Activated T-helper 1 cell treated with anti-CD3 and anti-CD28 coated beads, Interleukin-2, amount 50 U/mL, for 16 hours (primary cell): ENCODE measurements at places on chromosomes 12 and 14.

DNA sequence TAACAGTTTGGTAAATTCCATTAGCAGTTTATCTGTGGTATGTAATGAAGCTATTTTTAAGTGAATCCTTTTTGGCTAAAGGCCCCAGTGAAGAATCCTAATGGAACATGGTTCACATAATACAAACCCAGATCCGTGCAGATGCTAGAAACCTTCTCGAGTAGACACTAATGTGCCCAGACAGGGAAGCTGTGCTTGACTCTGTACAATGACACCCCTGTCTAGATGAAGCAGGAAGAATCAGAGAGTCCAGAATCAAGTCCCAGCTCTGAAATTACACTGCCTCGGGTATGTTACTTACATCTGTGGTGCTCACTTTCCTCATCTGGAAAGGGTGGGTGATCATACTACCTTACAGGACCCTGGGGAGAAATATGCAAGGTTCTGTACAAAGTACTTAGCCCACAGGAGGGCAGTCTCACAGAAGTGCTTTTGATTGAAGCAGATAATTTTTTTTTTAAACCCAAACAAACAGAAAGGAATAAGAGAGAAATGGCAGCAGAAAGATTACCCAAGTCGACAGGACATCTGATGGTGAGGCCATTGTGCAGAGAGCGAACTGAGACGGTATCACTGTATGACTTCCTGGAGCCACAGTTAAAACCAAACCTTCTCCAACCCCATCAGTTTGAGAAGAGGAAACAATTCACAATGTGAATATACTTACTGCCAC is 8.5 kb downstream of the CRACR2A start:
- DNase-seq, result no peak

DNA sequence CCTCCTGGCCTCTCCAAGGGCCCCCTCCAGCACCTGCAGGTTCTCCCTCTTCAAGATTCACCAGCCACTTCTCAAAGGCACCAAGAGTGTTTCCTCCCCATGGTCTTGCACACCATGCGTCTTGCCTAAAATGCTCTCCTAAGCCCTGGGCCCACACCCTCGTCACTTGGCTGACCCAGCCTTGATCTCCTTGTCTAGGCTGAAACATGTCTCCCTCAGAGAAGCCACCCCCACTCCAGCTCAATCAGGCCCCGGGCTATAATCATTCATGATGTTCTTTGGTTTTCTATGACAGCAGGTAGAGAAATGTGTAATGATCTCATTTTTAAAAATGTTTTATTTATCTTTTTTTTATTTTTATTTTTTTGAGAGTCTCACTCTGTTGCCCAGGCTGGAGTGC is 88.1 kb downstream of the EFCAB11 start:
- no peak for DNase-seq

DNA sequence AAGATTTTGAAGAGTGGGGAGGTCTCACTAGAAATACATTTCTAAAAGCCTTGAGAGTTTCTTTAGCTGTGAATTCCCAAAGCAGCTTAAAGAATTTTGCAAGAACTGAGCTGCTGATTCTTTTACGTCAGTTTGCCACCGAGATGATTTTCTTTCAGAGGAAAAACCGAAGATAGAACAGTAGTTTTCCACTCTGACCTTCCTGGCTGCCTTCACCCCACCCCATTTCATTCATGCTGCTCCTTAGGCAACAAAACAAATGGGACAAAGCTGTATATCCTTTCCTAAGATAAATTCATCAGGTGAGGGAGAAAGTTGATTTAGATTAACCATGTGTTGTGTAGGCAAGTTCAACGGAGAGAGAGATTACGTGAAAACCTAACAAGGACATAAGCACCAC is 947.0 kb downstream of the GALC start:
- DNase-seq, result no peak

- no peak for DNase-seq
Measured at GRCh38 chr12:80490329-80490728, 46.3 kb downstream of the PTPRQ start.

GRCh38 chr14:69427596-69427995 is 29.1 kb downstream of the SLC39A9 start:
- no peak for DNase-seq

GRCh38 chr14:61152851-61153364 is 128.2 kb downstream of the TMEM30B start:
- DNase-seq, result no peak

DNA sequence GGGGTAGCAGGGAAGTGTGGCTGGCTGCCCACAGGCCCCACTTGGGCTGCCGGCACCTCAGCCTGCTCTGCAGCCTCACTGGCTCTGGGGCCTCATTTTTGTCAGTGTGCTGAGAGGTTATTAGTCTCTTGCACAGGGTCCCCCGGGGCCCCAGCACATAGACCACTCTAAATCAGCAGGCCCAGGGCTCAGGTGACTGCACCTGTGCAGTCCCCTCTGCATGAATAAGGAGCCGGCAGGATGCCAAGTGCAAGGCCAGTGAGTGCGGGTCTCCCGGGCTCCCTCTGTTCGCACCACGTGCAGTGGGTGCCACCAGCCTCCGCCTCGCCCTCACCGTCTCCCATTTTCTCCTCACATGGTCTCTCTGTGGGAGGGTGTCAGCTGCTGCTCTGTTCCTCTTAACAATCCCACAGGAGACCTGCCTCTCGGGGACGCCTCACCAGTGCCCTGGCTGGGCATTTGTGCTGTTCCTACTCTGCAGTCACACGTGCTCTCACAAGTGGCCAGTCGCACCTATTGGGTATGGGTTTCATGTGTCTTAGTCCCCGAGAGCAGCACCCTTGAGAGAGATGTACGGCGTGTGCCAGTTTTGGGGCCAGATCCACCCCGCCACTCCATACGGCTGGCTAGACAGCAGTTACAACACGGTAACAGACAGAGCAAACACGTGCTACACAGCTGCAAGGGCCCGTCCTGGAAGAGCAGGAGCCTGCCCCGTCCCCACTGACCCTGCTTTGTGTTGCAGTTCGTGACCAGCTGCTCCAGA is 40.4 kb downstream of the MMAB start:
- no peak for DNase-seq

DNA sequence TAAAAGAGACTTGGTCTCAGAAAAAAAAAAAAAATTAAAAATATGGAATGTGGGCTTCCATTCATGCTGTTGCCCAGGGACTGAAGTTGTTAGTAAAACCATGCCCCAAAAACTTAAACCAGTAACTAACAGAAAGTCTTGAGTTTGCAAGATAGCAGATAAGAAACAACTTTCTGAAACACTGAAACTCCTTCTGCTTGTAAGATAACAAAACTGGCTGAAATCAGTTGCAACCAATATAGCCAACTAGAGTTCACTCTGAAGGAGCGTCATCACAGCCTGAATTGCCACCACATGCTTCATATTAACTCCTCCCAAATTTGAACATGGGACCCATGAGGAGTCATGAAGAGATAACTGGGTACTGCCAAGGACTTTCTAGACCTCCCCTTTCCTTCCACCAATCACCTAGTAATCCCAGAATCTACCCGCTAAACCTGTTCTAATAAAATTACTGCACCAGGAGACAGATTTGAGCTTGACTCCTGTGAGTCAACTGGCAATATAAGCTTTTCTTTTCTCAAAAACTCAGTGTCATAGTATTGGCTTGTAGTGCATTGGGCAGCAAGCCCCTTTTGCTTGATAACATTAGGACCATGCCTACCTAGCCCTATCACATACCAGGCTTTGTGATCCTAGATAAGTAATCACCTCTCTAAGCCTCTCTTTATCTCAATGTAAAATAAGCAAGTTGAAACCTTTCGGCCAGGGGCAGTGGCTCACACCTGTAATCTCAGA is 53.6 kb downstream of the R3HDM2 start:
- no peak for DNase-seq

DNA sequence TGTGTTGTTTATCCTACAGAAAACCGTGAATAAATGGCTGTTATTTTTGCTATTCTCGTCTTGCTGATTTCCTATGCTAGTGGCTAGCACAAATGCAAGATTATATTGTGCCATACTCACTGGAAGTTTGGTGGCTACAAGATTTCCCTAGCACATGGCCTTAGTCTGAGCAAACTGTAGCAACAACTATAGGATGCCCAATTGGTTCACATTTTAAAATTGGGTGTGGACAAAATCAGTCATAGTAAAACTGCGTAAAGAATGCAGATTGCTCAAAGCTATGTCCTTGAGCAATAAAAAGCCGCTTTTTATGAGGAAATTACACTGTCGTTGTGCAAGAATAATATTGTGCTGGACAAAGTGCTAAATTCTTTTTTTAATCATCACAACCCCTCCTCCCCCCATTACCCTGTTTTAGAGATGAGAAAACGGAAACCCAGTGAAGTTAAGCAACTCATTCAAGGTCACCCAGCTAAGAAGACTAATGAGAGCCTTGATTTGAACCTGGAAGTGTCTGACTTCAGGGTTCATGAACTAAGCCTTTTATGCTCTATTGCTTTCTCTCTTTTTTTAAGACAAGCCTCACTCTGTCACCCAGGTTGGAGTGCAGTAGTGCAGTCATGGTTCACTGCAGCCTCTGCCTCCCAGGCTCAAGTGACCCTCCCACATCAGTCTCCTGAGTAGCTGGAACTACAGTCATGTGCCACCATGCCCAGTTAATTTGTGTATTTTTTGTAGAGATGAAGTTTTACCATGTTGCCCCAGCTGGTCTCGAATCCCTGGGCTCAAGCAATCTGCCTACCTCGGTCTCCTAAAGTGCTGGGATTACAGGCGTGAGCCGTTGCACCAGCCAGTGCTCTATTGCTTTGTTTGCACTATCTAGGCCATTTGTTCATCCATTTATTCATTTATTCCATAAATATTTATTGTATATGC is 73.6 kb downstream of the SRGAP1 start:
- DNase-seq, result no peak

DNA sequence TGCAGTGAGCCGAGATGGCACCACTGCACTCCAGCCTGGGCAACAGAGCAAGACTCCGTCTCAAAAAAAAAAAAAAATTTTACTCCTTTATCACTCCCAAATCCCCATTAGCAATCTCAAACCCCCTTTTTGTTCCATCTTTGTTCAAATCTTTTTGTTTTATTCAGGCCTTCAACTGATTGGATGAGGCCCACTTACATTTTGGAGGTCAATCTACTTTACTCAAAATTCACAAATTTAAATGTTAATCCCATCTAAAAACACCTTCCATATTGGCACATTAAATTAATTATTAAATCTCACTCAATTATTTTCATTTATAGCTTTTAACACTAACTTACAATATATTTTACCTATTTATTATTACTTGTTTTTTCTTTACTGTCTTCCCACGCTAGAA is 27.0 kb upstream of the TXNRD1 start:
- DNase-seq, result no peak

DNA sequence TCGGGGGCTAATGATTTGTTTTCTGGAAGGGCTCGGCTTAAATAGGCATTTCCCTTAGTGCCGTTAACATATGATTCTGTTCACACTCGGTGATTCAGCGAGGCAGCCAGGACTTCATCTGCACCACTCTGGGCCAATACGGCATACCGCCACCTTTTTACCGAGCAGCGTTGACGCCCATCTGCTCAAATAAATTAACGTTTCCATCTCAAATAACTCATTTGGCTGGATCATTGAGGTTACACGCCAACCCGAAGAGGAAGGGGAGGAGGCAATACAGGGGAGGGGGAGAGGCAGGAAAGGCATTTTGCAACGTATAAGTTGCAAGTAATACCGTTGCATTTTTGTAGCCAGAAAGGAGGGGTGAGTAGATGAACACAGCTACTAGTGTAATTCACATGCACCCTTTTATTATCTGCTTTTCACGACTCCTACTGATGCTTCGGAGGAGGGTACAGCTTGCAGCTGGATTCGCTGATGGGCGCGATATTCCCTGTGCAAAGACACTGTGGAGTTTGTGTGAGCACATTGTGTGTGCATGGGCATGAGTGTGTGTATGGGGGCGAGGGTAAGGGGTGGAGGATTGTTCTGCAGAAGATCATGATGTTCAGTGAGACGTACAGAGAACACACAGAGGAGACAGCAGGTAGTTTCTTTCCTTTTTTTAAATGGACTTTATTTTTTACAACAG is 45.9 kb downstream of the MAP1LC3B2 start:
- no peak for DNase-seq

GRCh38 chr14:21711360-21711961 is 37.8 kb upstream of the OR4E1 start:
- no peak for DNase-seq

- DNase-seq, result no peak
Measured at GRCh38 chr12:43766291-43766690, 7.5 kb downstream of the IRAK4 start.
